ENCODE measurements at places on chromosomes 16 and 17. TPM values are rescaled to one million over a fixed set of nuclear protein-coding genes. Genes with fewer than 3 reads are reported as not detected.

MT1F gene
- 6.2 TPM for total RNA-seq

DPEP3 gene
- total RNA-seq, result not detected

KRT9 gene
- not detected for total RNA-seq

VTN gene
- 2.1 TPM for total RNA-seq

C1QTNF8 gene
- total RNA-seq, result not detected

TRIM47 gene
- total RNA-seq, result 50.7 TPM

DNA sequence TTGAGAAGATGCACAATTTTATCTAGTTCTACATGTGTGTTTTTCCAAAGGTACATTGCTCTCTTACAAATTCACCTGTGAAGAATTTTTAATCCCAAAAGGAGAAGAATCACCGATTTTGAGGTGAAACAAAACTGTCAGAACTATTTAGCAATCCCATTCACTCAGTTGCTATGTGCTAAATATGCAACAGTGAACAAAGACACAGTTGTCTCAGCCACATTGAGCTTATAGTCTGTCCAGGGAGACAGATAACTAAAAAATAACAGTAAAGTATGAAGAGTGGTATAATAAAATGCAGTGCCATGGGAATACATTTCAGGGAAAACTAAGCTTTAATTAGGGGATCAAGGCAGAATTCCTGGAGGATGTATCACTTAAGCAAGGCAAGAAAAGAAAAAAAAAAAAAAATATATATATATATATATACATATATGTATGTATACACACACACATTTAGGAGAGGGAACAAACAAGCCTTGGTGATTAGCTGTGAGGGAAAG is 110.4 kb downstream of the SPAG9 start:
- DNase-seq, result no peak

GRCh38 chr17:29793501-29793900 is 136.5 kb downstream of the SSH2 start:
- no peak for DNase-seq

DNA sequence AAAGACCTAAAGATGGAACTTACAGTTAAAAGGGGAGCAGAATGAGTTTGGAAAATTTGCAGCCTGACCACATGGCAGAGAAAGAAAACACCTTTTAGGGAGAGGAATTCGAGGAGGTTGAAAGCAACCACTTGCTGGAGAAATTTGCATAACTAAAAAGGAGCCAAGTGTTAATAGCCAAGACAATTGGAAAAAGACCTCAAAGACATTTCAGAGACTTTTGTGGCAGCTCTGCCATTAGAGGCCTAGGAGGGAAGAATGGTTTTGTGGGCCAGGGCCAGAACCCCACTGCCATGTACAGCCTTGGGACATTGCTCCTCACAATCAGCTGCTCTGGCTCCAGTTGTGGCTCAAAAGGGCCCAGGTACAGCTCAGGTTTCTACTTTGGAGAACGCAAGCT is 338.5 kb downstream of the UTP18 start:
- no peak for DNase-seq

DNA sequence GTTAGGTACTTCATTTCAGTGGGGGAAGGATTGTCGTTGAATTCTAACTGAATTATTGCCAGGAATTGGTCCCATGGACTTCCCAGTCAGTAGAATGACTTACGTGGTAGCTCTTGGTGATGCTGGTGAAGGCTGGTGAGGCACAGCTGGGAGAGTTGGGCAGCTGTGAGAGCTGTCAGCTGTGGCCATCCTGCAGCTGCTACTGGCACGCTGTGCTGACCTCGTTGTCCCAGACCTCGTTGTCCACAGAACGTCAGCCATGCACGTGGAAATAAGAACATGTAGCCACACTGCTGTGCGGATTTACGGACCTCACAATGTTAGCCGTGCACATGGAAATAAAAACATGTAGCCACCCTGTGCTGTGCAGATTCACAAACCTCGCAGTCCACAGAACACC is 102.3 kb downstream of the NPIPB11 start:
- no peak for DNase-seq

- no peak for DNase-seq
Measured at GRCh38 chr17:57773557-57773956, 28.5 kb upstream of the CCDC182 start.

GRCh38 chr16:17246974-17247732 is 223.6 kb downstream of the XYLT1 start:
- DNase-seq, result no peak

DNA sequence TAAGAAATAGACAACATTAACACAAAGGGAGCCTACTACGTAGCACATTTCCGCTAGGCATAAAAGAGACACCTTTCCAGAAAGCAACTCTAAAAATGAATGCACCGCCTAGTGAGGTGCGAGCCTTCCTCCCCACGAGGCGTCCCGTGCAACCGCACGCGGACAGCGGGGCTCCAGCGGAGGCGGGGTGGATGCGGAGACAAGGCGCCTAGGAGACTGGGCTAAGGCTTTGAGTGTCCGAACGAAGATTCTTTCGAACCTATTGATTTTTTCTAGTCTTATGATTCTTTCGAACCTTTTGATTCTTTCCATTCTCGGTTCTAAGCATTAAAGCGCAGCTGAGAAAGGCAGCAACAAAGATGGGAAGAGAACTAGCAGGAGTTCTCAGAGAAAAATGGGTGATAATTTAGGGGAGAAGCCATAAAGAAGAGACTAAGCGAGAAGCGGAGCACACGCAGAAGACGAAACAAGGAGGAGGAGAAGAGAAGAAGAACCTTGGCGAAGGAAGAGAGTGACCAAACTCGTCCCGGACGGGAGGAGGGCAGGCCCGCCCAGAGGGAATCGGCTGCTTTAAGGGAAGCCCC is 394 bp upstream of the CPD start:
- peak; percentile 63 for DNase-seq

- peak; percentile 75 for DNase-seq
Measured at GRCh38 chr16:56643080-56643778, 4.8 kb downstream of the MT1A start.

GRCh38 chr17:60363700-60364405 is 28.1 kb downstream of the USP32 start:
- DNase-seq, result no peak

DNA sequence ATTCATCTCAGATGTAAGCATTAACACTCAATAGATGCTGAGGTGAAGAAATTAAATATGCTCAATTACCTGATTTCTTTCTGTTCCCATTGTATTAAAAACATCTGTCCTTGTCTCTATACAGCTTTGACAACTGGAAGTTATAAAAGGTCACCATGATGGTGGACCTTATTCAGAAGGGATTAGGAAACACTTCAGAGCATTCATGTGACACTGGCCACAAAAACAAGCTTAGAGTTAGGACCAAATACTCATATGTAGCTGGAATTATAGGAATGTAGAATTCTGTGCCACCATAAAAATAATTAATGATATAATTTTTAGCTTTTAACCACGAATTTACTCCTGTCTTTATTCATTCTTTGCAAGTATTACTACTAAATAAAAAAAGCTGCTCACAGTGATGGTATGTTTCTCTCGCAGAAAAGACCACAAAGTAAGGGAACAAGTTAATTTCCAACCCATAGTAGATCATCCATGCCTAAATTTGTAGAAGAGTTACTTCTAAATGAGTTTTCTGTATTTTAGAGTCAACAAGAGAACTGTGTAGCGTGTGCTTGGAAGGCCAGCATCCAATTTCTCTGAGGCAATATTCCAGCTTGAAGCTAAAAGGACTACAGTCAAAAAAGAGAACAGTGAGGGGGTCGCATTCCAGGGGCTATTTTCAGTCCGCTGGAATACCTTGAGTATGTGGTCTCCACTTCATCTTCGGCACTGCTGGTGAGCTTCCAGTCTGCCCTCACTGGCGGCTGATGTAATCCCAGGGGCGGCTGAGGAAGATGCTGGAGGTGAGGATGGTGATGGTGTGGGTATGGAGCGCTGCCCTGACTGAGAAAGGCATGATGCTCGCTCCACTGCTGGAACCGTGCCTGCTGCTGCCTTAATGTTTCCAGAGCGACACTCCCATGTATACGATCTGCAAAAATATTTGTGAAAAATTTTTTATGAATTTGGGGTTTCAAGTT is 63.7 kb downstream of the CACNG1 start:
- DNase-seq, result no peak

DNA sequence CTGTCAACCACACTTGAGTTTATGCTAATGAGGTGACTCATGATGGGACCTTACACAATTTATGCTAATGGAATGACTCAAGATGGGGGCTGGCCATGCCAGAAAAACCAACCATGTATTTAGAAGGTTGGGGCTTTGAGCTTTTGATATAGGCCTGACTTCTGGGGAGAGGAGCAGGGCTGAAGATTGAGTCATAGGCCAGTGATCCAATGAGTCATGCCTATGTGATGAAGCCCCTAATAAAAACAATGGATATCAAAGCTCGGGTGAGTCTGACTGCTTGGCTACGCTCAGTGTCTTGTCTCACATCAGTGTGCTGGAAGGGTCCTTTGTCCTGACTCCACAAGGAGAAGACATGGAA is 7.3 kb downstream of the MFSD6L start:
- no peak for DNase-seq

- no peak for DNase-seq
Measured at GRCh38 chr16:51755577-51756355, 604.7 kb upstream of the SALL1 start.

DNA sequence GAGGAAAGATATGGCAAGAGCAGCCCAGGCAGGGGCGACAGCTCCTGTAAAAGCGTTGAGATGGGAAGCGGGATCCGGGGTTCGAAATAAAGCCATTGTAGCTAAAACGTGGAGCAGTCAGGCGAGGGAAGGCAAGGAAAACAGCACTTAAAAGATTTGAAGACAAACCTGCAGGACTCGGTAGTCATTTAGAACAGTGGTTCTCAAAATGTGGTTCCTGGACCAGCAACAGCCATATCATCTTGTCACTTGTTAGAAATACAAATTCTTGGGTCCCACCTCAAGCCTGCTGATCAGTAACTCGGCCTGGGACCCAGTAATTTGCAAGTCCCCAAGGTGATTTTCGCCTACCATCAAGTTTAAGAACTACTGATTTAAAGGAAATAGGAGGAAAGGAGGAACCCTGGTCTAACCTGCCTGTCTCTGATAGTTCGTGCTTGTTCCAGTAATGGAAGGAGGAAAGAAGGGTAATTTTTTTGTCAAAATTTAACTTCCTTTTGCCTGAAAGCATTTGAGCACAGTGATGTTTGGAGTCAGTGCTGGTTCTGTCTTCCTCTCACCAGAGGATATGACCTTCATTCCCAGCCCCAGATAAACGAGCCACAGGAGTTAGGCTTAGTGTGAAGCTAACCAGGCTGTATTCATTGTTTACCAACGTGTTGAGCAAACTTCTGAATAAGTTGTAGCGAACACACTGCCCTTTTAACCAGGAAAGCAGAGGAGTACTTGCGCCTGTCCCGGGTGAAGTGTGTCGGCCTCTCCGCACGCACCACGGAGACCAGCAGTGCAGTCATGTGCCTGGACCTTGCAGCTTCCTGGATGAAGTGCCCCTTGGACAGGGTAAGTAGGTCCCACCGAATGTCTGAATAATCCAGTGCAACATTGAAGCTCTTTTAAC is 1.1 kb downstream of the ORC6 start:
- DNase-seq, result no peak

- no peak for DNase-seq
Measured at GRCh38 chr17:33389504-33390135, 96.5 kb upstream of the ASIC2 start.

DNA sequence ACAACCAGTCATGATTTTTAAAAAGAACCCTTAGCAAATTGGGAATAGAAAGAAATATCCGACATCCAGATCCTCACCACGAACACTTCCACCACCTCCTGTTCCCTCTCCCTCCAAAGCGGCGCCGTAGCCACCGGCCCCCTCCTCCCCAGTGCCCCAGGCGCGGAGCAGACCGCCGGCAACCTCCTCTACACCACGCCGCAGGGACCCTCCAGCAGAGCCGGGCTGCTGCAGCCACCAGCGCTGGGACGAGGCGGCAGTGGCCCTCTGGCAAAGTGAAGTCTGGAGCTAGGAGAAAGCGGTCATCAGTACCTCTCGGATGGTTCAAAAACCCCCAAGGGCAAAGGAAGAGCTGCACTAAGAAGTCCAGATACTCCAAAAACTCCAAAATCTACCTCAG is 41.4 kb upstream of the SLFN13 start:
- DNase-seq, result no peak

GRCh38 chr16:54460263-54460860 is 173.8 kb upstream of the IRX3 start:
- no peak for DNase-seq

DNA sequence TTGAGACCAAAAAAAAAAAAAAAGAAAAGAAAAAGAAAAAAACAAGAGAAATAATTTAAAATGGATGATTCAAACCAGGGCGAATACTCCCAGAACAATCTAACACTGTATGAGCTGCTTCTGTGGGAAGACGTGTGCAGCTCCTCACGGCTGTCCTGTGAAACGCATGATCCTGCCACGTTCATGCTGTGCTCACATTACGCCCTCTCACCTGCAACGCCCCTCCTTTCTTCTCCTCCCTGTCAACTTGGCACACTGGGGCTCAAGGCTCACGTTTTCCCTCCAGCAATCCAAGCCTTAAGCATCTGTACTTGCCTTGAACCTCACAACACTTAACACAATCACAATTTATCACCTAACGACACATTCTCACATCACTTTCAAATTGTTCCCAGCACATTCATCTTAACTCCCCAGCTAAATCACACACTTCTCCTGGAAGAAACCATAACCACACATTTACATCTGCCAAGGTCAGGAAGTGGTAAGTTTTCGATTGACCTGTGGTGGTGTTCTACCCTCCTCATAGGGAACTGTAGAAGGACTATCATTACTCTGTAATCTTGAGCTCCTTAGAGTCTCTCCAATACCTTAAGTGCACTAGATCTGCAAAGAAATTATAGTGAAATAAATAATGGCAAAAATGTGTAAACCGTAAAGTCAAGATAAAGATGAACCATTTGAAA is 29.1 kb downstream of the MBTPS1 start:
- DNase-seq, result no peak

GRCh38 chr17:82603981-82604448 is 44.2 kb downstream of the WDR45B start:
- peak; percentile 77 for DNase-seq

DNA sequence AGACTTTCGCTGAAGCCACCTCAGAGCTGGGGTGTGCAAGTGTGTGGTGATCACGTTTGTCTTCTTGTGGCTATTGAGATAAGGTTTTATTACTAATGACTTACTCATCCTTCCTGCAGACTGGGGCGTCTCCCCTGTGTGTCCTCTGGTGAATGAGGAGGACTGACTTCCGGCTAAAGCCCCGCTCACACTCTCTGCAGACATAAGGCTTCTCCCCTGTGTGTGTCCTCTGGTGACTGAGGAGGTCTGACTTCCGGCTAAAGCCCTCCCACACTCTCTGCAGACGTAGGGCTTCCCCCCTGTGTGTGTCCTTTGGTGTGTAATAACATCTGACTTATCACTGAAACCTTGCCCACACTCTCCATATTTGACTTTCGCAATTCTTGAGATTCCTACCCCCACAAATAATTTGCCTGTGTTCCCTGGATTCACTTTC is 19.4 kb downstream of the PRDM7 start:
- DNase-seq, result no peak

DNA sequence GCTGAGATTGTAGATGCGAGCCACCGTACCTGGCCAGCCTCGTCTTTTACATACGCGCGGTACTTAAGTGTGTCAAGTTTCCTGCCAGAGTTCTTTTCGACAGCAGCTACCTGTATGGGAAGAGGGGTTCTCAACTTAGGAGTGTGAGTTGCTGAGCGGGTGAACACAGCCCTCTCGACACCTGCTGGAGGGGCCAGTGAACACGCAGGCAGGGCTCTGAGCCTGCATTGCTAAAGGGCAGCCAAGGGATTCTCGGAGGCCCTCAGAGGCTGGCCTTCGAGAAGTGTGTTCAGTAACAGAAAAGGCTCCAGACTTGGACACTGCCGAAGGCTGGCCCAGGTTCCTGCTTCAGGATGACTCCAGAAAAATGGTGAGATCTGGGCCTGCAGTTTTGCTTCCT is 6.1 kb downstream of the ZC3H18 start:
- no peak for DNase-seq

Measured in sciatic nerve (tissue), 2 donors.